ENCODE measurements at places on chromosomes 5 and 9. TPM values are rescaled to one million over a fixed set of nuclear protein-coding genes. Genes with fewer than 3 reads are reported as not detected.

The PTPDC1 gene
- total RNA-seq, result 1.1 TPM

The RGP1 gene
- total RNA-seq, result 14.5 TPM

The PTGER4 gene
- 0.96 TPM for total RNA-seq

The TPPP gene
- total RNA-seq, result 4.1 TPM

The NDOR1 gene
- total RNA-seq, result 10.1 TPM

DNA sequence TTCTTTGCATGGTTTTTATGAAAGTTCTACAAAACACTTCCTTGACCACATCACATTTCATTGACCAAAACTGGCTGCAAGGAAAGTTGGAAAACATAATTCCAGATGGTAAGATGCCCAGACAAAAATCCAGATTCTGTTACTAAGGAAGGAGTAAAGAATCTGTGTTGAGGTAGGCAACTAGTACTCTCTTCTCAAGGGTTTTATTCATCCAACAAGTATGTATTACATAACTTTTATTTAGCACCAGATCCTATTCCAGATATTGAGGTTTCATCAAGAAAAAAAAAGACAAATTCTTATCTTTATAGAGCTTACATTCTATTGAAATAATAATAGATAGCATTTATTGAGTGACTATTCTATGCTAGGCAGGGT, 43.2 kb upstream of the UGCG start:
- no peak for DNase-seq

GRCh38 chr5:178341851-178342140, 109.2 kb upstream of the PHYKPL start:
- DNase-seq, result no peak

DNA sequence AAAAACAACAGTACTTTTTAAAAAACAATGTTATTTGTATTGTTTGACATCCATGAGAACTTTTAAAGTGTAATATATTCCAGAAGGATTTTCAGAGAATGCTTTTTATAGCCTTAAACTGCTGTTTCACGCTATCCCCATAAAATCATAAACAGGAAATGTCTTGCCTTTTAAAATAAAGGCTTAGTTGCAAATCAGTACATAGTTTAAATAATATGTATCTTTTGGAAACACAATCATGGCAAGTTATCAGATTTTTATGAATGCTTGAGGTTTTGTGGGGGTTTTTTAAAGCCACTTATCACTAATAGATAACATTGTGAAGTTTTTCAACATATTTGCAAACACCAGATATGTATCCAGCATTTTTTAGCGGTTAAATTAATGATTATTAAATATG, 37.2 kb upstream of the F2RL2 start:
- no peak for DNase-seq

- DNase-seq, result no peak
Measured at GRCh38 chr9:136499935-136500910, 17.4 kb upstream of the SEC16A start.

GRCh38 chr5:139649082-139649991, 1.2 kb downstream of the CXXC5 start:
- DNase-seq, result no peak

DNA sequence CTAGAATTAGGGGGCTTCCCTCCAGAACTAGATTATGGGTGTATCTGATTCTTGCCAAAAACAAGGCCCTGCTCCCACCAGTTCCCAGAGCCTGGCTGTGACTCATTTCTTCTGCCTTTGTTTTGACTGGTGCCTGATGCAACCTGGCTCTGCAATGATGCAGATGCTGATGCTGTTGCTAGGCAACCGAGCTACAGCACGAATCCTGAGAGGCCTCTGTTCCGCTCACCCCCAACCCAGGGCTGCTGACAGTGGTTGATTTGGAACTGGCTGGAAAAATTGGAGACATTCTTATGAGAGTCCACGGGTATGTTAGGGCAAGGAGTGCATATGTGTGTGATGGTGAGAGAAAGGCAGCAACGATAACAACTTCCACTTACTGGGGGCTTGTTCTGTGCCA, 100.3 kb downstream of the NSG2 start:
- DNase-seq, result no peak

DNA sequence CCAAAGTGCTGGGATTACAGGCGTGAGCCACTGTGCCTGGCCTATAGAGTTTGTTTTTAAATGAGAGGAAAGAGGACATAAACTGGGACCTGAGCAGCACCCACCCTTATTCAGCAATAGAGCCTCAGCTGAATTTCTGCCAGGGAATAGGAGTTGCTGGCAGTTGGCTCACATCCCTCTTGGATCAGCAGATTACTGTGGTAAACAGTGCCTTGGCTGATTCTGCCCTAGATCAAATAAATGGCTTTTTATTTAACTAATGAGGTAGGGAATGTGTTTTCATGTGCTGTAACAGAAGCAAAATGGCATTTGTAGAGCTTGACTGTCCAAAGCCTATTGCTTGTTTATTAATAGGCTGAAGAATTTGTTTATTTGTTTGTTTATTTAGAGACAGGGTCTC, 2.1 kb downstream of the ARHGEF37 start:
- DNase-seq, result peak; percentile 81

- no peak for DNase-seq
Measured at GRCh38 chr5:99285606-99286005, 356.8 kb upstream of the CHD1 start.

GRCh38 chr5:116455061-116455460, 119.6 kb downstream of the SEMA6A start:
- DNase-seq, result no peak

DNA sequence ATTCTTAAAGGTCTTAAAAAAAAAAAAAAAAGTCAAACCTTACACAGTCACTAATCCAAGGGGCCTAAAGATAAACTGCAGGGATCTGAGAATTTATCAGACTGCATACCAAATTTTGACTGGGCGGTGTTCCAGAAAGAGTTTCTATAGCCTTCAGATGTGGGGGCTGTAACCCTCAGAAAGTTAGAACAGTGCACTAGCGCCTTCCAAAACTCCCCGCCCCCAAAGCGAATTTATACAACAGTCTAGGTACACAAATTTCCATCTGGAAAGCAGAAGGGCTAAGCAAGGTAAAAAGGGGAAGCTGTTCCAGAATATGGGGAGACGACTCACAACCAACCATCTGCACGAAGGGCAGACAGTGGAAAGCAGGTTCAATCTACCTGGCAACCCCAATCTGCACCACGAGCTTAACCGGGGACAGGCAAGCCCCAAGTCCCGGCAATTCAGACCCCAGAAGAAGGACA, 813 bp downstream of the ERMP1 start:
- DNase-seq, result no peak

GRCh38 chr9:101738566-101739183, at the start of gene GRIN3A:
Gene GRIN3A, minus strand, starts transcription at chr9:101738647. Its CDS starts 668 bp downstream, at chr9:101737979.
- peak; percentile 68 for DNase-seq

GRCh38 chr5:8749556-8749955, 796.3 kb downstream of the SEMA5A start:
- no peak for DNase-seq

DNA sequence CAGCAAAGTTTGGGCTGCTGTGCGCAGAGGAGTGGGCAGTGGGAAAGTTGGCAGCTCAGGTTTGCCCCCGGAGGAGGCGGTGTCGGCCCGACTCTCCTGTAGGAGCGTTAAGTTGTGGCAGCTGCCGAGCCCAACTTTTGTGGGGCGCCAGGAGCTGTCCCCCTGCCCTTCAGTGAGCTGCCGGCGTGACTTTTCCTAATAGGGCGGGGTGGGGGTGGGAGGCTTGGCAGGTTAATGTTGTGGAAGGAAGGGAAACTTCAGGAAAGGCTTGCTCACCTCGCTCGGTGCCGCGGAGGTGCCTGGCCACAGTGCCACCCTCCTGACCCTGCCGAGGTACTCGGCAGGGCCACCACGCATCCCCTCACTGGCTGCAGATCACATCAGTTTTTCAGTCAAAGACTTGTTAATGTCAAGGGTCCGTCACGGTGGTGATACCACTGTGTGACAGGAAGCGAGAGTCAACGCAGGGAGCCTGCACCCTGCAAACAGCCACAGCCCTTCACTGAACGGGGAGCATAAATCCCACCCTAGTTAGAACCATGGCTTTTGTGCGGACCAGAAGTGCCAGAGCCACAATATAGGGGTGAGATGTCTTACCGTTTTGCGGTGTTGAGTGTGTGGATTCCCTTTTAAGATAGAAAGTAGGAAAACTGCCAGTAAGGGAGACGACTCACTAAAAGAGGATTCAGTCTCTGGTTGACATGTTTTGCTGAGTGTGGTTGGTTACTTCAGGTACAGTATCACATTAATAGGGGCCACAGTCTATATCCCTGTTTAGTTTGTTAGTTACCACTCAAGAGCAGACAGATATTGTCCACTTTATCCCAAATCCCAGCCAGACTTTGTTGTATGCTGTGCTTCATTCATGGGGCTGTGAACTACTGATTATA, 796 bp downstream of the LNPEP start:
- DNase-seq, result peak; percentile 54

DNA sequence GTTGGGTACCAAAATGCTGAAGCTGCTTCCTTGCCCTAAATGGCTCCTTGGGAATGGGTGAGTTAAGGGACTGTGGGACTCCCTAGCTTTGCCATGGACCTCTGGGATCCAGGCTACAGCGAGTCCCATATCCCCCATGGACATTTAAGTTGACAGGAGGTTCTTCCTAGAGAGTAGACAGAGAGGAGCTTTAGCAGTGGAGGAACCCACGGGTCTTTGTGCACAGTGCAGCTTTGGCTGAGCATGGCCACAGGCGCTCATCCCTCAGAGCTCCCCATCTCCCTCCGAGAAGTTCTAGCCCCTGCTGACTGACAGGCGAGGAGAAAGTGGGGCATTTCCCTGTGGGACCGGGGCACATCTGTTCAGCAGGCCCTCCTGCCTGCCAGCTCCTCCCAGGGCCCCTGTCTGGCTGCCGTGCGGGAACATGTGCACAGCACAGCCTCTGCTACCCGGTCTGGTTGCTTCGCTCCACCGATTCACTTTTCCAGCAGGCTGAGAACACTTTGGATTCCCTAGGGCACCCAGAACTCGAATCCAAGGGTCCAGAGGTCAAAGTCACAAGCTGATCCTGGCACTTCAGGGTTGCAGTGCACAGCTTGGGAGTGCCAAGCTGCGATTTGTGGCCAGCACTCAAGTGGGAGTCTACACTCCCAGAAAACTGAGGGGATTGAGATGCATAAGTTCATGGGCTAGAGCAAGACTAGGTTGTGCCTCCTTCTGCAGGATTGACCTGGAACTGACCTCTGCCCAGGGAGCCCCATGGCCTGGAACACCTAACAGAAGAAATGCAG, 40.6 kb upstream of the DMRTA1 start:
- DNase-seq, result no peak

DNA sequence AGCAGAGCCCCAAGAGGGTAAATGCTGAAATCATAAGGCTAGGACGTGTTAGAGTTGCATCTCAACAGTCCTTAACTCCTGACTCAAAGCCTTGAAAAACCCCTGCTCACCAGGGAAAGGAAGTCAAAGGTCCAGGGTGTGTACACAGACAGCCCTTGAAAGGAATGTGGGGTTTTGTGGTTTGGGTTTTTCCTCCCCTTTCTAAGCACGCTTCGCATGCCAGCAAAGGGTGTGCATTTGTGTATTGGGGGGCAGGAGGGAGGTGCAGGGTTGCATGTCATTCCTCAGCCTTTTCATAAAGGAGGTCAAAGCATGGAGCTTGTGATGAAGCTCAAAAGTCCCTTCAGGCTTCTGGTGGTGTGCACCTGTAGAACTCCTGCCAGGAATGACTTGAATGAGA, 17.3 kb upstream of the XPA start:
- DNase-seq, result no peak

- DNase-seq, result no peak
Measured at GRCh38 chr5:32123889-32124676, 50.0 kb downstream of the GOLPH3 start.

- DNase-seq, result peak; percentile 93
Measured at GRCh38 chr9:127789179-127789578, 3.3 kb downstream of the CDK9 start.

DNA sequence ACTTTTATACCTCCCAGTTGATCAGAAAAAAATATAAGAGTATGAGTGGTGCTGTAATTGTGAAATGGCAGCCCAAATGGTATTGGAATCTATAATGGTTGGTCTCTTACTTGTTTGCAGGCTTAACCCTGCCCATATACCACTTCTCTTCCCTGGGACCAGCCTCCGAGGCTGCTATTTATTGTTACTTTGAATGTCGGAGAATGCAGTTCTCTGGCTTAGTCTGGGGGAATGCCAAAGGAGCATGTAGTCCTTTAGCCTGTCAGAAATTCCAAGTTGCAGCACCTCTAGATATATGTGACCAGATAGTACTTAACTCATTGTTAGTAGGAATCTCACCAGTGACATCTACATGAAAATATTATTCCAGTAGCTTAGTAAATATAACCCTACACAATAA, 47.5 kb downstream of the SLC44A1 start:
- DNase-seq, result no peak

Data from left lobe of liver (tissue), 2 donors.